ENCODE measurements at places on chromosomes 6 and 20. TPM values are rescaled to one million over a fixed set of nuclear protein-coding genes. Genes with fewer than 3 reads are reported as not detected.

Gene TUBB2B
- polyA plus RNA-seq = 4.3 TPM

Gene SLC22A3
- 1.4 TPM for polyA plus RNA-seq

Gene SPINT4
- polyA plus RNA-seq = not detected

Gene TCP11
- 0.30 TPM for polyA plus RNA-seq

Gene MEP1A
- 0.71 TPM for polyA plus RNA-seq

Gene FAM110A
- polyA plus RNA-seq = 15.2 TPM

Gene ULBP2
- polyA plus RNA-seq = 2.3 TPM

Gene KIAA1755
- 5.5 TPM for polyA plus RNA-seq

Gene DEFB124
- 0.23 TPM for polyA plus RNA-seq

Gene DNAH8
- polyA plus RNA-seq = 0.11 TPM

Gene VWA7
- 0.66 TPM for polyA plus RNA-seq

Gene LSM14B
- polyA plus RNA-seq = 23.1 TPM

Gene DPPA5
- polyA plus RNA-seq = 0.39 TPM

Gene SMLR1
- polyA plus RNA-seq = 0.02 TPM

Gene RFX6
- 0.05 TPM for polyA plus RNA-seq

Gene HTR1E
- polyA plus RNA-seq = not detected

Gene SLC16A10
- polyA plus RNA-seq = 15.0 TPM

Gene TMEM244
- not detected for polyA plus RNA-seq

Gene EPPIN
- 0.21 TPM for polyA plus RNA-seq

Gene TMEM200A
- 3.9 TPM for polyA plus RNA-seq

Gene RAD21L1
- not detected for polyA plus RNA-seq

Gene RWDD2A
- 4.3 TPM for polyA plus RNA-seq

Gene HSPA1L
- 2.4 TPM for polyA plus RNA-seq

Gene VNN1
- 2.2 TPM for polyA plus RNA-seq

Gene GNMT
- polyA plus RNA-seq = 2.6 TPM

Gene TMEM217
- polyA plus RNA-seq = 4.0 TPM

Gene LPIN3
- 11.0 TPM for polyA plus RNA-seq

Gene SPATA25
- 5.1 TPM for polyA plus RNA-seq

Gene CCDC170
- polyA plus RNA-seq = 0.21 TPM

Gene ME1
- polyA plus RNA-seq = 8.1 TPM

Gene CD40
- polyA plus RNA-seq = 30.6 TPM

Gene PLCB4
- 4.8 TPM for polyA plus RNA-seq

Data from thymus (tissue), 14 donors.